ENCODE measurements at places on chromosomes 7 and 10.

DNA sequence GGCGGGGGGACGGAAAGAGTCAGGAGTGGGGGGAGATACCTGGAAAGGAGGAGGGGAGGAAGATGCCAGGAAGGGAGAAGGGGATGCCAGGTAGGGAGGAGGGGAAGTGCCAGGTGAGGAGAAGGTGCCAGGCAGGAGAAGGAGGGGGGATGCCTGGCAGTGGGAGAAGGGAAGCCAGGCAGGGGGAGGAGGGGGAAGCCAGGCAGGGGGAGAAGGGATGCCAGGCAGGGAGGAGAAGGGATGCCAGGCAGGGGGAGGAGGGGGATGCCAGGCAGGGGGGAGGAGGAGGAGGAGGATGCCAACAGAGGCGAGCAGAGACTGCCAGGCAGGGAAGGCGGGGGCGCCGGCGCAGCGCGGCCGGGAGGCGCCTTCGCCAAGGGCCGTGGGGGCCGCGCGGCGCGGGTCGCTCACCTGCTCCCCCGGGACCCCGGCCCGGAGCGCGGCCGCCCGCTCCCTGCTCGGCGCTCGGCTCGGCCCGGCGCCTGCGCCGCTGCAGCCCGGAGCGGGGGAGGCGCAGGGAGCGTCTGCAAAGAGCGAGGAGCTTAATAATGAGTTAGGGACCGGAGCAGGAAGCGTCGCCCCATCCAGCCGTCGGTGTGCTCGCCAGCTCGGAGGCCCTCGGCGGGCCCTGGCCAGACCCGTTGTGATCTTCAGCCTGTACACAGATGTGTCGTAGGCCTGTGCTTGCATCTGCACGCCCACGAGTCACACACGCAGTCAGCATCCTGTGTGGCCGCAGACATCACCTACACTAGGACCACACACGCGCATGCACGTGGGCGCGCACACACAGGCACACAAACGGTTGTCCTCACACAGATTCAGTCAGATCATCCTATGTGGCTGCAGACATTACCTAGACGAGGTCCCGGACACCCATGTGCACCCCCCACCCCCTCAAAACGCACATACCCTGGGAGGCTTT lies 28.4 kb upstream of the SMARCD3 start:
- peak; percentile 25 for DNase-seq

DNA sequence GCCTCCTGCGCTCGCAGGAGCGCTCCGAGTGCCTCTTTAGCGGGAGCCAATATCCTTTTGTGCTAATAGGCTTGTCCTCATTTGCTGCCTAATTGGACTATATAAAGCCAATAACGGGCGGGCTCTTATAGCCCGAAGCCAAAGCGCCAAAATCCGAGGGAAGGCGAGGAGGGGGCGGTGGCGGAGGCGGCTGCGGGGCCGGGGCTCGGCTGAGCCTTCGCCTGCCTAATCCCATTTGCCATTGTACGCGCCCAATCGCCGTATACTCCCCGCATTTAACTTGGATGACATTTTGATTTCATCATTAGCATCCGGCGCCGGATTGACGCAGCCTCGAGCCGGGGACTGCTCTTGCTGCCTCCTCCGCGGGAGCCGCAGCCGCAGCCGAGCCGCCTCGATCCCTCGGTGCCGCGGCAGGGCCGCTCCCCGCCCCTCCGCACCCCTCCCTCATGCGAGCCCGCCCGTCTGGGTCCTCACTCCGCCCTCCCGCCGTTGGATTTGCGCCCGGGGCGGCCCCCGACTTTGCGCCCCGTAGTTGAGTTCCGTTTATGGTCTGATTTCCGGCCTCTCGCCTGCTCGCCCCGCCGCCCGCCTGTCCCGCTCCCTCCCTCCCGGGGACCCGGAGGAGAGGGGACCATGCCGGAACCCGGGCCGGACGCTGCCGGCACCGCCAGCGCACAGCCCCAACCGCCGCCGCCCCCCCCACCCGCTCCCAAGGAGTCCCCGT lies at the start of gene HMX3:
Gene HMX3, plus strand, starts transcription at position 556 of the 727 bp plus-strand sequence. Its CDS starts 81 bp downstream, at position 637.
- no peak for DNase-seq

GRCh38 chr10:14219411-14219810 lies 111.3 kb downstream of the FRMD4A start:
- no peak for DNase-seq

DNA sequence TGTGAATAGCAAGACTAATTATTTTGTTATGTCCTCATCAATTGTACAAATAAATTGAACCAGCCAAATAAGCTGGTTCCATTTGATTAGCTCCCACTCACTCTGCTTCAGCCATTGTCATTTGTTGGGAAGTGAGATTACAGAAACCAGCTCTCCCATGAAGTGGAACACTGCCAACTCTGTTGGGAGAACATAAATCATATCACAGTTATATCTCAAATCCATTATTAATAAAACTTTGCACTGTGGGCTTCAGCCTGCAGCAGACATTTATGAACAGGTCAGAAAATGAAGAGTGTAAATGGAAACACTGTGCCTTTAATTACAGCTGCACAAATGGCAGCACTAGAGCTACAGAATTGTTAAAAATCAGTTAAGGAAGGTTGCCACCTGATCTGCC lies 46.7 kb upstream of the TEX47 start:
- peak; percentile 2 for DNase-seq

DNA sequence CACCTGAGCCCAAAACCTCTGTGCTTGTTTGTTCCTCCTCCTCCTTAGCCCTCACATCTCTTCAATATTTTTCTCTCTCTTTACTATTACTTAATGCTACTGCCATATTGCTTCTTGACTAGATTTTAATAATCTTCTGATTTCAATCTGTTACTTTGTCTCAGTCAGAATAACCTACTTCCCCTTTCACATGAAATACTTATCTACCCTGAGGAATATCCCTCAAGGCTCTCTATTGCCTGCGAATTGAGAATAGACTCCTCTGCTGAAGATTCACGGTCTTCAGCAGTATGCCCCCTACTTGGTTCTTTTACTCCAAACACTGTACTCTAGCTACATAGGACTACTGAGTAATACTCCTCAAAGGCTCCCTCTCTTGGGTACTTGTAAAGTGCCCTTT lies 430.3 kb downstream of the AUTS2 start:
- no peak for DNase-seq

DNA sequence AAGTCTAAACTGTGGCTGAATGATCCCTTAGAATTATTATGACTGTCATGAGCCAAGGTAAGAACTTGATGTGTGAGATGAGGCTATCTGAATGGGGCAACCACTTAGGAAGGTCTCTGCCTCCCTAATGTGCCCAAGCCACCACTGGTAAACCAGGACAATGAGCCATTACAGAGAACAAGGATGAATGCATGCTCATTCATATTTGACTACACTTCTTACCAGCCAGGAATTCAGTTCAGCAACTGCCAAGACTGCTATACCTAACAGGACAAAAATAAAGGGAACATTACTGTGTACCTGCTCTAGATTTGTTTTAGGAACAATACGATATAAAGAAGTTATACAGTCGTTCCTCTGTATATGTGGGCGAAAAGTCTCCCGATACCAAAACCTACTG lies 23.0 kb downstream of the MPP7 start:
- DNase-seq: no peak

- DNase-seq: no peak
These were observed 109.6 kb downstream of the SH2D4B start for GRCh38 chr10:80647173-80647833.

DNA sequence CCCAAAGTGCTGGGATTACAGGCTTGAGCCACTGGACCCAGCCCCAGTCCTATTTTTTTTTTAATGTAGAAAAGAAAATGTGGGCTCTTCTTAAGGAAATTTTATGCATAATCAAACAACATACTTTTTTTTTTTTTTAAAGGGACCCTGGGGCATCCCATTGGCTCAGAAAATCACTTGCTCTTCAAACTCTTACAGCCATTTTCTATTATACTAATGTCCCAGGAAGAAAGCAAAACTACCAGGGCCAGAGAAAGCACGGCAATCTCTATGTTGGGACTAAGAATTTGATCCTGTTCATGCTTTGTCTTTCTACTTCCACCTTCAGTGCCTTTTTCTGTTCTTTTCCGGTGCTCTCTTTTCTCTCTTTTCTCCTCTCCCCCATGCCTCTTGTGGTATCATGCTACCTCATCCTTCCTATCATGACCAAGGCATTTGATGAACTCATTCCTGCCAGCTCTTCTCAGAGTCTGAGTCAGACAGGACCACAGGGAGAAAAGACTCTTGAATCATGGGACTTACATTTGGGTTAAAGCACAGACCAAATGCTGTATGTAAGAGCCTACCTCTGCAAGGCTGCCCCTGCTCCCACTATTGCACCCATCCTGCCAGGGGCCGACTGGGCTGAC lies 76.4 kb upstream of the CCNY start:
- DNase-seq: no peak

GRCh38 chr10:79088613-79089355 lies 20.0 kb downstream of the ZMIZ1 start:
- DNase-seq: no peak

DNA sequence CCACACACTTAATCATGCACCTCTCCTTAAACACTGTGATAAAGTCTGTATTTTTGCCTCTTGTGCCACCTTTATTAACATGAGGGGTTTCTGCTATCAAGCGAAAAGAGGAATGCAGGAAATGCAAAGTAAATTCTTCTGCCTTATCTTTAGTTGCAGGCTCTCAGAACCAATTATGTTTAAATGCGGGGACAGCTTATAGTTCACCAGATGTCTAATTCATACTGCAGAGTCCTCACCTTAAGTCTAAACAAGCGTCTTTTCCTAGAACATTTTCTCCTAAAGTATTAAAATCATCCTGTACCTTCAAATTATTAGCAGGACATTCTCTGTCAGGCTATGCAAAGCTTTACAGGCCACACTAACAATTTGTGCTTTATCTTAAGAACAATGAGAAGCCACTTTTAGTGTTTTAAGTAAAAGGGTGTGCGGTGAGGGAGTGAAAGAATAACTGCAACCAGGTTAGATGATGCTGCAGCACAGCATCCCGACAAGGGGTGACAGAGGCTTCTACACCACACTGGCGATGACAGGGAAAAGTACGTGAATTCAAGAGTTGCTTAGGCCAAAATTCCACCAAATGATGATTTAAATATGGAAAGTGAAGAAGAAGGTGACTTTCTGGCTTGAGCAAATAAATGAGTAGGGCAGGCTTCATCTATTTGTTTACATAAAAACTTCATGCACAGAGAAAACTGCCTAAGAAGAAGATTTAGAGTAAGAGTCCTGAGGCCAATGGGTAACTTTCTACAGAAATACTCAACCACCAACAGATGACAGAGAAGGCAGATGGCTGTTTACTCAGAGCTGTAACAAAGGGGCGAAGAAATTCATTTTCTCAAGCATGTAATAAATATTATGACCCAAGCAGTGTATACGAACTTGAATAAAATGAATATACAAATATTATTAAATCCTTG lies 36.0 kb downstream of the EZH2 start:
- DNase-seq: peak; percentile 64

- DNase-seq: peak; percentile 77
These were observed 40.3 kb downstream of the NRCAM start for GRCh38 chr7:108415821-108416536.

- no peak for DNase-seq
These were observed 67.5 kb upstream of the CCNY start for GRCh38 chr10:35268791-35269257.

DNA sequence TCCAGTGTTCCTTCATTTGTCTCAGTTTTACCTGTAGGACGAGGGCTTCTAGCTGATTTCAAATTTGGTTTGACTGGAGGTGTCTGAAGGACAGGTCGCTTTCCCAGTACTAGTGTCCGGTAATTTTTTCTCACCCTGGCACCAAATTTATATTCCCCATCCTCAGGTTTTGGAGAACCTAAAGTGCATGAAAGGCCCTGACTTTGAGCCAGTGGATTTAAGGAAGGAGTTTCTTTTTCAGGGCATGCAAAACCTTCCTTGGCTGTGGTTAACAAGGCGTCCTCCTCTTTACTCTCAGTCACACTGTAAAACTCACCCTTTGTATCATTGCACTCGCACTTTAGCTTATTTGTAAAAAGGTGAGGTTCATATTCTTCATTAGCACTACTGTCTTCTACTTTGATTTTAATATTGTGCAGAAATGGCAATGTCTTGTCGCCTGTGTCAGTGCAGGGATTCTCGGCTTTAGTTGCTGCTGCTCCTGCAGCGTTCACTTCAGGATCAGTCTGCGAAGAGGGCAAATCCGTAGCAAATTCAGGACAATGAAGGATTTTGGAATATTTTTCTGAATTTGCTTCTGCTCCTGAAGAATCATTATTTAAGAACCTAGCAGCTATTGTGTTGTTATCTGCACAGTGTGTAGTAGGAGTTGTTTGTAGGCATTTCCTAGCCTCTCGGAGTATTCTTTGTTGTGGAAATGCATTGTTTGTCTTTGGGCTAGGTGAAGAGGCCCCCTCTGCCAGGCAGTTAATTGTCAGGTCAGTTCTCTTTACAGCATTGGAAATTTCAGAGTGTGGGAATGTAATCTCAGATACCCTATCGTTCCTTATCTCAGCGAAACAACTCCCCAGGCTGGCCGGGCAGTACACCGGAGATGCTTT lies 9.9 kb downstream of the SKIDA1 start:
- DNase-seq: no peak

DNA sequence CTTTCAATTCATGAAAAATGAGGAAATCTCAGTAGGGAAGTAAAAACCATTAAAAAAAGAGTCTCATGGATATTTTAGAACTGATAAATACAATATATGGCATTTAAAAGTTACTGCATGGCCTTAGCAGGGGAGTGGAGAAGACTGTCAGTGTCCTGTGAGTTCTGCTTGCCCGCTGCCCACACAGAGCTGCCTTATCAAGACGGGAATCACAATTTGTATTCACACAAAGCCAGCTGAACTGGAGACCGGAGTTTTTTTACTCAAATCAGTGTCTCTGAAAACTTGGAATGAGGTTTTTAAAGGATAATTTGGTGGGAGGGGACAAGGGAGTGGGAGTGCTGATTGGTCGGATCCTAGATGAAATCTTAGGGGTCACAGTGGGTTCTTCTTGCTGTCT lies 17.1 kb downstream of the LANCL2 start:
- DNase-seq: no peak

DNA sequence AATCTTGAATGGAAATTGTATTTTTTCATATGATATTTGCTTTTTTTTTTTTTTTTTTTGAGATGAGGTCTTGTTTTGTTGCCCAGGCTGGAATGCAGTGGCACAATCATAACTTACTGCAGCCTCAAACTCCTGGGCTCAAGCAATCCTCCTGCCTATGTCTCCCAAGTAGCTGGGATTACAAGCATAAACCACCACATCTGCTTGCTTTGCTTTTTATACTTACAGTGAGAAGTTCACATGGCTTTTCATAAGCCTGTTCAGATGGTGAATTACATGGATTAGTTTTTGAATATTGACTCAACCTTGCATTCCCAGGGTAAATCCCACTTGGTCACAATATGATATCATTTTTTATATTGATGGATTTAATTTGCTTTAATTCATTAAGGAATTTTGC lies 22.0 kb downstream of the LRRD1 start:
- DNase-seq: no peak

- no peak for DNase-seq
These were observed 12.0 kb upstream of the UTF1 start for GRCh38 chr10:133217800-133218589.

DNA sequence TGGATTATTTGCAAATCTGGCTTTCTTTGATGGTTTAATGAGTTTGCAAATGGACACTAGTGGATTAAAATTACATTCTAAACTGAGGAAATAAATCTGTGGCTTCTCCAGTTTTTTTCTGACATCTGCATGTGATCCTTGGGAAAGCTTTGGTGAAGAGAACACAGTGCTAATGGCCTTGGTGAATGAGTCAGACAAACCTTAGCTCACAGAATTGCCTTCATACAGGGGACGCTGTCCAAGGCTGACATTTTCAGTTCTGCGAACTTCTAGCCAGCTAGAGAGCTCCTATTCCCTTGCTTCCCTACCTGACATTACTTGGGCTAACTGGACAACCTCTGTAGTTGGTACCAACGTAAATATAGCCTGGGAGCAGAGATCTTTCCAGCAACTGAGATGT lies 21.2 kb downstream of the BMPER start:
- DNase-seq: no peak

GRCh38 chr10:30185916-30186315 lies 126.5 kb upstream of the JCAD start:
- peak; percentile 89 for DNase-seq

Data from endothelial cell of umbilical vein (primary cell).